ENCODE measurements at places on chromosomes 3 and 15. TPM values are rescaled to one million over a fixed set of nuclear protein-coding genes. Genes with fewer than 3 reads are reported as not detected.

GRCh38 chr15:93282808-93283207 lies 193.8 kb upstream of the RGMA start:
- H3K4me3 ChIP-seq = no peak overlapping the region
- DNase-seq = no peak
- H3K36me3 ChIP-seq = no peaks in the 10 kb centered on the region
- no peaks in the 10 kb centered on the region for H3K27me3 ChIP-seq
- H3K4me1 ChIP-seq = no peaks in the 10 kb centered on the region
- no peak overlapping the region for H3K27ac ChIP-seq

- peak; percentile 83 for DNase-seq
- peak within 1 kb of the TSS; percentile 85 for H3K27ac ChIP-seq
- H3K4me1 ChIP-seq = no peaks in the 10 kb centered on the region
- no peaks in the 10 kb centered on the region for H3K27me3 ChIP-seq
- no peaks in the 10 kb centered on the region for H3K36me3 ChIP-seq
Observed at GRCh38 chr3:44712455-44713075, at the start of gene ZNF502. TSS of gene ZNF502 (plus strand) at chr3:44712660. CDS start at chr3:44720262, 7,602 bp downstream.

DNA sequence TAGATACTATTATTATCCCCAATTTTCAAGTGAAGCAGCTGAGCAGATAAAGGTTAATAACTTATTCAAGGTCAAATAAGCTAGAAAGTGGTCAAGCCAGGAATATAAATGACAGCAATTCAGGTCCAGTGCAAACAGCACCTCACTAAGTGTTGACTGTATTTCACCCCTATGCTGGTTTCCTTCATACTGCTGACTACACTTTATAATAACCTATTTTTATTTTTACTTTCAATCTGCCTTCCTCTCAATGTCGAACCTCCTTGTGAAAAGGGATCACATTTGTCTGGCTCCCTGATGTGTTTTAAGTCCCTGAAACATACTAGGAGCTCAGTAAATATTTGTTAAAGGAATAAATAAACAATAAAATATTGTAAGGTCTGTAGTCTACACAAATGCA lies 146.1 kb downstream of the NAALADL2 start:
- H3K27me3 ChIP-seq = no peaks in the 10 kb centered on the region
- no peaks in the 10 kb centered on the region for H3K4me1 ChIP-seq
- no peak overlapping the region for H3K4me3 ChIP-seq
- no peak for DNase-seq

- peak overlapping the region; percentile 29 for H3K27ac ChIP-seq
- H3K4me3 ChIP-seq = no peak overlapping the region
- H3K4me1 ChIP-seq = peaks cover 11% of the 10 kb centered on the region
- H3K36me3 ChIP-seq = no peaks in the 10 kb centered on the region
- no peaks in the 10 kb centered on the region for H3K27me3 ChIP-seq
- DNase-seq = peak; percentile 11
Observed at GRCh38 chr15:84992157-84992944, 10.7 kb downstream of the PDE8A start.

GRCh38 chr3:94543161-94543560 lies 480.3 kb downstream of the NSUN3 start:
- no peak overlapping the region for H3K4me3 ChIP-seq
- DNase-seq = no peak
- no peaks in the 10 kb centered on the region for H3K27me3 ChIP-seq
- no peaks in the 10 kb centered on the region for H3K36me3 ChIP-seq

DNA sequence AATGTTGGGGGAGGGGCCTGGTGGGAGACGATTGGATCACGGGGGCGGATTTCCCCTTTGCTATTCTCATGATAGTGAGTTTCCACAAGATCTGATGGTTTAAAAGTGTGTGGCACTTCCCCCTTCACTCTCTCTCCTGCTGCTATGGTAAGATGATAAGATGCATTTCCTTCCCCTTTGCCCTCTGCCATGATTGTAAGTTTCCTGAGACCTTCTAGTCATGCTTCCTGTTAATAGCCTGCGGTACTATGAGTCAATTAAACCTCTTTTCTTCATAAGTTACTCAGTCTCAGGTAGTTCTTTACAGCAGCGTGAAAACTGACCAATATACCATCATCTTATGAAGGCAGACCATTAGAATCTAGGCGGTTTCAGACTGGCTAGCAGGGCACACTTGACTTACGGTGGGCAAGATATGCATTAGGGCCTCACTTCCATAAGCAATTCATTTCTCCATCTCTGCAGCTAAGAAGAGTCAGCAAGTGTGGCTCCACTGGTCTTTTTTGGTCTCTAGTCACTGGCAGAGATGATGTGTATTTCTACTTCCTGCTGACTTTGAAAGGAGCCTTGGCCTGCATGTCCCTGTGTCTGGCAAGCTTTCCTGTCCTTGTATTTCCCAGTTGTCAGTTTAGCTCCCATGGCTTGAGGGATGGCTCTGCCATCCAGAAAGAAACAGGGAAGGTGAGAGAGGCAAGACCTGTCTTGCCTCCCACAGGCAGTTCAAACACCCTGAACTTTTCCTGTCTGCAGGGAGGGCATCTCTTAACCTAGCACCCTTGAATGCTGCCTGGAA lies 109.0 kb upstream of the ADAMTS9 start:
- no peak overlapping the region for H3K27ac ChIP-seq
- DNase-seq = no peak
- no peak overlapping the region for H3K4me3 ChIP-seq
- H3K4me1 ChIP-seq = no peaks in the 10 kb centered on the region
- no peaks in the 10 kb centered on the region for H3K27me3 ChIP-seq
- H3K36me3 ChIP-seq = no peaks in the 10 kb centered on the region

- no peaks in the 10 kb centered on the region for H3K27me3 ChIP-seq
- no peak for DNase-seq
- no peak overlapping the region for H3K27ac ChIP-seq
- H3K4me3 ChIP-seq = no peak overlapping the region
Observed at GRCh38 chr15:78682004-78682651, 41.1 kb upstream of the CHRNB4 start.

The SH2D7 gene
- not detected for total RNA-seq

The CEP70 gene
- total RNA-seq = 18.5 TPM

DNA sequence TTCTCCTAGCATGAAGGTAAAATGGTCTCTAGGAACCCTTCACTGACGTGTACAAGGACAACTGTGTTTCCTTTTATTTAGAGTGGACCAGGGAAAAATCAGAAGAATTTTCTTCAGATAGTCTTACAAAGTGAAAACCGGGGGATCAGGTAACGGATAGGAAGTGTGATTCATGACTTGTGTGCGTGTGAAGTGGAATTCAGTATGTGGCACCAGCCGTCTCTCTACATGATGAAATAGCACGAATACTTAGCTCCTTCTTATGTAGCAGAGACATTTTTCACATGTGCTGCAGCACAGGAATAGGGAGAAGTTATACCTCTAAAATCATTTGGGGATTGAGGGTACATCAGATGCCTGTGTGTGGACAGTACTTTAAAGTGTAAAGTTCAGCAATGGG lies 159.2 kb downstream of the MEX3B start:
- H3K4me3 ChIP-seq = no peak overlapping the region
- H3K36me3 ChIP-seq = no peaks in the 10 kb centered on the region
- no peak for DNase-seq

- no peak overlapping the region for H3K27ac ChIP-seq
- no peak for DNase-seq
- peaks cover 13% of the 10 kb centered on the region for H3K4me1 ChIP-seq
Observed at GRCh38 chr3:95335517-95335916, 1272.7 kb downstream of the NSUN3 start.

The LMCD1 gene
- total RNA-seq = 23.9 TPM

Measured in Caco-2 (cell line).